ENCODE measurements at places on chromosomes 12 and 14.

- DNase-seq: no peak
Observed at GRCh38 chr12:64053117-64053516, 169.0 kb downstream of the KICS2 start.

GRCh38 chr12:76713130-76713529 is 50.8 kb upstream of the ZDHHC17 start:
- DNase-seq: no peak

GRCh38 chr12:10554228-10554755 is 48.6 kb downstream of the EIF2S3B start:
- no peak for DNase-seq

DNA sequence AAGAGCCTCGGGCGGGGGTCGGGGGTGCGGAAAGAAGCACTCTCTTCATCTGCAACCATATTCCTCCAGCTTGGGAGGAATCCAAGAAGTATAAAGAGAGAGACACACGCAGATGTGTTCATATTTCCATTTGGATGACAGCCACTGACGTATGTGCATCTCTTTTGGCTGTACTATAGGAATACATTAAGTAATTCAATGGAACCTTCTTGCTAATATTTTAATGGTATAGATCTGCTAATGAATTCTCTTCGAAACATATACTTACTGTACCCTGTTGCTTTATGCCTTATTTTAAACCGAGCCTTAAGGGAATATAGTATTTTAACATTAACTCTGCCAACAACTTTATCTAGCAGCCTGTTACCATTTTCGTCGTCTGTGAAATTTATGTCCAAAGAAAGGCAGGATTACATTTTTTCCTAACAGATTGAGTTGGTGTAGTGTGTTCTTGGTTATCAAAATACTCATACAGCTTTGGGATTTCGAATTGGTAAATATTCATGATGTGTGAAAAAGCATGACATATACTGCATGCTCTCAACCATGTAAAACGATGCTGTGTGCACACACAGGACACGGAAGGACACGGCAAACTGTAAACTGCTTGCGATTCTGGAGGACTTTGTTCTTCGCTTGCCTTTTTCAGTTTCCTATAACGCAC is 84.5 kb downstream of the CCDC88C start:
- DNase-seq: no peak

DNA sequence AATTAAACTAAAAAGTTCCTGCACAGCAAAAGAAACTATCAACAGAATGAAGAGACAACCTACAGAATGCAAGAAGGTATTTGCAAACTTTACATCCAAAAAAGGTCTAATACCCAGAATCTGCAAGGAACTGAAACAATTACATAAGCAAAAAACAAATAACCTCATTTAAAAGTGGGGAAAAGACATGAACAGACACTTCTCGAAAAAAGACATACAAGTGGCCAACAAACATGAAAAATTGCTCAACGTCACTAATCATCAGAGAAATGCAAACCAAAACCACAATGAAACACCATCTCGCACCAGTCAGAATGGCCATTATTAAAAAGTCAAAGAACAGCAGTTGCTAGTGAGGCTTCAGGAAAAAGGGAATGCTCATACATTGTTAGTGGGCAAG is 15.2 kb downstream of the PDE6H start:
- DNase-seq: no peak

DNA sequence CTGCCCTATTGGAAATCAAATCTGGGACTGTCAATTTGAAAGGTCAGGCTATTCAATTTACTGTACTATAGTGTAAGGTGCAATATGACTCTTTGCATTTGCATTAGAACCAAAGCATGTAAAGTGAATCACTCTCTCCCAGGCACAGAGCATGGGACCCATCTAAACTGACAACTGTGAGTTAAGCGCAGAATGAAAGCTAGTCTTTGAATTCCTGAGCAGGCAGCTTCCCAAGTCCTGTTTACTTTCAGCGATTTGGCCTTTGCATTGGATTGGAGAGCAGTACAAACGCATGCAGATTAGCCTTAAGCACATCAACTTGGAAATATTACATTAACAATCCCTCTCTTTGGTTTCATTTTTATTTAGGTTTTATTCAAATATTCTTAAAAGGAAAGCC is 74.6 kb downstream of the RERG start:
- no peak for DNase-seq

- DNase-seq: no peak
Observed at GRCh38 chr14:28488684-28489083, 277.9 kb upstream of the FOXG1 start.

DNA sequence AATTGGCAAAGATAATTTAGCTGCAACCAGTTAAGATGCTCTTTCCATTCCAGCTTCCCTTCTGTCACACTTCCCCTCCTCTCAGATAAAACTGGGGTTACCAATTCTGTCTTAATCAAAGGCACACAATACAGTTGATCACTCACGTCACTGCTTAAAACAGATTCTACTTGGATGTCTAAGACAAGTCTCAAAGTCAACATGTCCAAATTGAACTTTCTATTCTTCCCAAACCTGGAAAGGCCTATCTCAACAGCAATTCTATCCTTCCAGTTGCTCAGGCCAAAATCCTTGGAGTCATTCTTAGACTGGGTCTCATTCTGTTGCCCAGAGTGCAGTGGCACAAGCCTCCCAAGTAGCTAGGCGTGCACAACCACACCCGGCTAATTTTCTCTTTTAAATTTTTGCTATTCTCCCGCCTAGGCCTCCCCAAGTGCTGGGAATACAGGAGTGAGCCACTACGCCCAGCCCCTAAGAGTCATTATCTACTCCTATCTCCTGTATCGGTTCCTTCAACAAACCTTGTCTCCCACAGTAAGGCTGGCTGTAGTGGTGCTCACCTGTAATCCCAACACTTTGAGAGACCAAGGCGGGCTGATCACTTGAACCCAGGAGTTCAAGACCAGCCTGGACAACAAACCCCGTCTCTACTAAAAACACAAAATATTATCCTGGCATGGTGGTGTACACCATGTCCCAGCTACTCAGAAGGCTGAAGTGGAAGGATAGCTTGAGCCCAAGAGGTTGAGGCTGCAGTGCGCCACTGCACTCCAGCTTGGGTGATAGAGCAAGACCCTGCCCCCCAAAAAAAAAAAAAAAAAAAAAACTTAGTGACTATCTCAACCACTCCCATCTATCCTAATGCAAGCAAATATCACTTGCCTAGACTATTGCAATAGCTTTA is 4.7 kb downstream of the RPS29 start:
- DNase-seq: peak; percentile 25

GRCh38 chr12:90423965-90424364 is 531.0 kb downstream of the CCER1 start:
- DNase-seq: no peak

GRCh38 chr14:90443161-90444076 is 46.6 kb downstream of the CALM1 start:
- no peak for DNase-seq

- no peak for DNase-seq
Observed at GRCh38 chr12:121326996-121327674, 25.1 kb downstream of the ANAPC5 start.

- DNase-seq: peak; percentile 69
Observed at GRCh38 chr12:117874842-117875434, 93.9 kb downstream of the KSR2 start.

DNA sequence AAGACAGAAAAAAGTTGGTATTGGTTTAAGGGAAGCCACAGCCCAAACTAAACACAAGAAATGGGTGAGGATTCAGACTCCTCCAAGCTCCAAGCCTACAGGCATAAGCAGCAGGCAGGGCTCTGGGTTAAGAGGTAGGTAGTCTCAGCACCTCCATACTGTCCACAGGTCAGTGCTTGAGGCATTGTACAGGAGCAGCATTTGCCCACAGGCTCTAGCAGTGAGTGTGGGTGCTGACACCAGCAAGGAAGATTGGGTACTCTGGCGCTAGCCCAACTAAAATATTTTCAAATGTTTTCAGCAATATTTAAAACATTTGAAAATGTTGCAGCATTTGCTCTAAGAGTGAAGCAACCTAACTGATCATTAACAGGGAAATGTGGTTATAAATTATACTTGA is 33.1 kb downstream of the FERMT2 start:
- DNase-seq: no peak

- no peak for DNase-seq
Observed at GRCh38 chr12:88420457-88420856, 159.8 kb downstream of the KITLG start.

GRCh38 chr12:14430394-14430986 is 65.0 kb downstream of the ATF7IP start:
- no peak for DNase-seq

DNA sequence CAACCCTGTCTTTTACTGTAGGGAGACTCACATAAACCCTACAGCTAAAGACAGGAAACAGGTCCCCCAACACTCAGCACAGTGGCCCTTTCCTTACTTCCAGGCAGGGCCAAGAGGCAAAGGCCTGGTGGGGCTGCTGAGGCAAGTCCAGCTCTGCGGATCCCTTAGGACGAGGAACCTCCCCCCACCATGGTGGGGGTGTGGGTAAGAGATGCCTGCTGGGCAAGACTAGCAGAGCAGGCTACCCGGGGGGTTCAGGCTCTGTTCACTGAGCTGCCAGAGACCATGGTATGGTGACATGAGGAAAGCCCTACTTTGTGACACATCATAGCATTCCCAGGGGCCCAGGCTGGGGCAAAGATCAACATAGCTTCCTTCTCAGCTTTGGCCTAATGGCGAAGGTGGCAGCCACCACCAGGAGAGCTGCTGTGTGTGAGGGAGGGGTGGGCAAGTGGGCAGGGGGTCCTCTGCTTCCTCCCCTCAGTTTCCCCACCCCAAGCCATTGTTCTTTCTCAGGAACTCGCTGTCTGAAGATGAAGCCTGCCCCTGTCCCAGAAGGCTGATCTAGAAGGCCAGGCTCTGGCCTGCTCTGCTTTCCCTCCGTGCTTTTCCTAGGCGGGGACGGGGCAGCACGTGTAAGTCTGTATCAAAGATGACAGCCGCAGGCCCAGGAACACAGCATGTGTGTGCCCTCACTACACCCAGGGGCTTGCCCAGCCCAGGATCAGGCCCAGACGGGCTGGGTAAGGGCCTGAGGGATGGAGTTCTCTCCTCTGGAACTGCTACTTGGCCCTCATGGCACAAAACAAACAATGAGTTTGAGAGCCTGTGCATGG is 10.1 kb upstream of the TINF2 start:
- no peak for DNase-seq

DNA sequence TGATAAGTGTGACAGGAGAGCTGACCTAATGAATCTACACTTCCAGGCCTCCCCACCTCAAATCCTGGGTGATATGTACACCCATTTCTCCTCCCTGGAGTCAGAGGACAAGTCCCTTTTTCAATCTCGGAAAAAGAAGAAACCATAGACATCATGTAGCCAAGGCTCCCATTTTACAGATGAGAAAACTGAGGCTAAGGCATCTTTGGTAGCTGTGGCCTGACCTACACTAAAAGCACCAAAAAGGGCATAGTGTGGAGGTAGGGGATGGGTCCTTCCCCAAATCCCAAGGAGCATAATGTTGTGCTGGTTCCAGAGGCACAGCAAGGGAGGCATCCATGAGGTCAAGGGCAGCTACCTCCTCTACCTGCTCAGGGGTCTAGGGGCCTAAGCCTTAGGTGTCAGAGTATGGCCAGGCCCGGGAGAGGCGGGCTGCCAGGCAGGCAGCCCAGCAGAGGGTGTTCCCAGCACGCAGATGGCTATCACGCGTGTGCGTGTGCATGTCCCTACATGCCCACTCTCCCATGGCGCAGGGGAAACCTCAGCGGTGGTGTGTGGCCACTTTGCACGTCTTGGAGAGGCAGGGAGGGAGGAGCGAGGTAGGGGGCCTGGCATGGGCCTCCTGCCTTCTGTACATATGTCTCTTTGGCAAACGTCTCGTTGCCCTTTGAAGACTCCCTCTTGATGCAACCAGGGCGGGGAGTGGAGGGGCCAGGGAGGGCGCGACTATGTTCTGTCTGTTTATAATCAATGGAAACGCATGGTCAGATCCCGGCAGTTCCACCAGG is 2.5 kb downstream of the PGF start:
- peak; percentile 37 for DNase-seq

DNA sequence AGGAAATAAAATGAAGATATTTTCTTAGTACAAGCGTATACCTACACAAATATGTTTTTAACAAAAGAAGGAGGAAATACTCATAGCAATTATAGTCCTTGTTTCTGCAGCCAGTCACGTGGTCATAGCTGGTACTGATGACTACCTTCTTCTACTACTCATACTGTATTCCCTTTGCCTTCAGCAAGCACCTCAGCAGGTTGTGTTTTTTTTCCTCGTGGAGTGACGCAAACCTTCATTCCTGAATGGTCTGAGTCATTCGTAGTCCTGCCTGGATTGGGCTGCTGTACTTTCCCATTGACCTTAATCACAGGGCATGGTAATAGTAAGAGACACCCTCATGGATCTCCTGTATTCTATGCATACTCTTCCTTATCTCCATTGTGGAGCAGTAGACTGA is 25.7 kb upstream of the SLC16A7 start:
- no peak for DNase-seq

DNA sequence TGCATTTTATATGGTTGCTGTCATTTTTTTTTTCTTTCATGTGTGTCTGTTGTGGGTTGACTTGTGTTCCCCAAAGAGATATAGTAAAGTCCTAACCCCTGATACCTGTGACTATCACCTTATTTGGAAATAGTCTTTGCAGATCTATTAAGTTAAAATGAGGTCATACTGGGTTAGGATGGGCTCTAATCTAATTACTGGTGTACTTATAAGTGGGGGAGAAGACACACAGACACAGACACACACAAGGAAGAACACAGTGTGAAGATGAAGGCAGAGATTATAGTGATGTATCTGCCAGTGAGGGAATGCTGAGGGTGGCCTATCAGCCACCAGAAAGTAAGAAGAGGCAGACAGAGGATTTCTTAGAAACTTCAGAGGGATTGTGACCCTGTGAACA is 318.4 kb upstream of the ATP2B1 start:
- DNase-seq: no peak

DNA sequence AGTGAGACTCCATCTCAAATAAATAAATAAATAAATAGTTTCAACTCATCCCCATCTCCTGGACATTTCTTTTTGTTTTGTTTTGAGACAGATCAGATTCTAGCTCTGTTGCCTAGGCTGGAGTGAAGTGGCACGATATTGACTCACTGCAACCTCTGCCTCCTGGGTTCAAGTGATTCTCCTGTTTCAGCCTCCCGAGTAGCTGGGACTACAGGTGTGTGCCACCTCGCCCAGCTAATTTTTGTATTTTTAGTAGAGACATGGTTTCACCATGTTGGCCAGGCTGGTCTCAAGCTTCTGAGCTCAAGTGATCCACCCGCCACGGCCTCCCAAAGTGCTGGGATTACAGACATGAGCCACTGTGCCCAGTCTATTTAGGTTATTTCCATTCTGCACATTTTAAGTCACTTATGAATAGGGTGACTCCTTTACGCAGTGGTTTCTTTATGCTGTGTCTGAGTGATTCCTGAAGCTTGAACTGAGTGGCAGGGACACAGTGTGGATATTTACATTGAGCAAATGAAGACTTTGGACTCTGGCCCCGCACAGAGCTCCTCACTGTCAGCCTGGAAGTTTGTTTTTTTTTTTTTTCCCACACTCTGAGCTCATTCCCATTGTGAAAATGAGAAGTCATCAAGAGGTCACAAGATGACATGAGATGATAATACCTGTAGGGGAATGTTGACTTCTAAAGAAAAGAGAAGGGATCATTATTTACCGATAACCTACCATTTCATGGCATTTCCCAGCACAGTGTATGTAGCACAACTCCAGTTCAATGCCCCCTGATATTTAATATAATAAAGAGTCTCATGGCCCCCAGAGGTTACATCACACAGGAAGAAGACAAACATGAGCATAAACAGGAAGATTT is 72.6 kb downstream of the TBX3 start:
- DNase-seq: no peak

GRCh38 chr14:94523265-94523664 is 14.0 kb upstream of the SERPINA12 start:
- DNase-seq: no peak

Measured in erythroblast (primary cell).